ENCODE measurements at places on chromosomes 2 and 18. TPM values are rescaled to one million over a fixed set of nuclear protein-coding genes. Genes with fewer than 3 reads are reported as not detected.

- no peaks in the 10 kb centered on the region for H3K4me1 ChIP-seq
- H3K27me3 ChIP-seq: no peaks in the 10 kb centered on the region
- H3K27ac ChIP-seq: no peak overlapping the region
- H3K4me3 ChIP-seq: no peak overlapping the region
- H3K36me3 ChIP-seq: no peaks in the 10 kb centered on the region
Measured at GRCh38 chr2:4873876-4874593, 818.1 kb upstream of the SOX11 start.

GRCh38 chr2:173214213-173214612 is 138.6 kb downstream of the MAP3K20 start:
- H3K4me3 ChIP-seq: no peak overlapping the region
- H3K27ac ChIP-seq: no peak overlapping the region
- no peaks in the 10 kb centered on the region for H3K36me3 ChIP-seq
- DNase-seq: no peak
- H3K27me3 ChIP-seq: no peaks in the 10 kb centered on the region

GRCh38 chr2:127087791-127088495 is 19.0 kb downstream of the BIN1 start:
- peak overlapping the region; percentile 56 for H3K27ac ChIP-seq
- H3K4me3 ChIP-seq: no peak overlapping the region
- no peaks in the 10 kb centered on the region for H3K27me3 ChIP-seq
- no peak for DNase-seq

Gene USP14
- total RNA-seq: 55.9 TPM

Gene PRKAG3
- total RNA-seq: not detected

DNA sequence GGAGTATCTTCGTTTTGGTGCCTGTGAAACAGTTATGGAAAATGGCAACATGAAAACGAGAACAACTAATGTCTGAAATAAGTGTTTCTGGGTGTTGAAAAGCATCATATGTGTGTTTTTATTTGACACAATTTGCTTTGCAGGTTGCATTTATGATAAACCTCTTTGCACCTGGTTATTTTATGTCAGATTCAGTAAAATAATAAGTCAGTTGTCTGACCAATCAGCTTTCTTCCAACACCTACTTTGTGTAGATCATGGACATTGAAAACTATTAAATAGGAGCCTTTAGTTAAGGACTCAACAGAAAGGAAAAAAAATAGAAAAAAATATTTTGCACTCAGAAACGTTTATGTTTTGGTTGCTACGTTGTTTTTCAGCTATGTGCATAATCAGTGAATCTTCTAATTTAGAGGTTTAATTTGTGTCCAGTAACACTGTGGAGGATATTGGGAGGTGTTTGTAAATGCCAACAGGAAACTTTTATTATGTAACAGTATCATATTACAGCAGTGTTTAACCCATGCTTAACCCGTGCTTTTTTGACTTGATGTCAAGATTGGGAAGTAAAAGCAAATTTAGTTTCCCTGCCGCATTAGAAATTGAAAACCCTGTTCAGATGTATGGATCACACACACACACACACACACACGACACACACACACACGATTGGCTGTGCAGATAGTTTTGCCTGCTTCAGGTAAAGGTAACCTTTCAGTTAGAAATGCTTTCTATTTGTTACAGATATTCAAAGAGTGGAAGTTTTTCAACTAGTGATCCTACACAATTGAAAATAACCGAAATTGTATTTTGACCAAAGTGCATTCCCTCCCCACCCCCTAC is 2.6 kb downstream of the PKP4 start:
- H3K4me3 ChIP-seq: no peak overlapping the region
- no peaks in the 10 kb centered on the region for H3K36me3 ChIP-seq
- no peak overlapping the region for H3K27ac ChIP-seq
- H3K27me3 ChIP-seq: no peaks in the 10 kb centered on the region

Gene SPAST
- 18.6 TPM for total RNA-seq

Gene CAVIN2
- total RNA-seq: 5.5 TPM

DNA sequence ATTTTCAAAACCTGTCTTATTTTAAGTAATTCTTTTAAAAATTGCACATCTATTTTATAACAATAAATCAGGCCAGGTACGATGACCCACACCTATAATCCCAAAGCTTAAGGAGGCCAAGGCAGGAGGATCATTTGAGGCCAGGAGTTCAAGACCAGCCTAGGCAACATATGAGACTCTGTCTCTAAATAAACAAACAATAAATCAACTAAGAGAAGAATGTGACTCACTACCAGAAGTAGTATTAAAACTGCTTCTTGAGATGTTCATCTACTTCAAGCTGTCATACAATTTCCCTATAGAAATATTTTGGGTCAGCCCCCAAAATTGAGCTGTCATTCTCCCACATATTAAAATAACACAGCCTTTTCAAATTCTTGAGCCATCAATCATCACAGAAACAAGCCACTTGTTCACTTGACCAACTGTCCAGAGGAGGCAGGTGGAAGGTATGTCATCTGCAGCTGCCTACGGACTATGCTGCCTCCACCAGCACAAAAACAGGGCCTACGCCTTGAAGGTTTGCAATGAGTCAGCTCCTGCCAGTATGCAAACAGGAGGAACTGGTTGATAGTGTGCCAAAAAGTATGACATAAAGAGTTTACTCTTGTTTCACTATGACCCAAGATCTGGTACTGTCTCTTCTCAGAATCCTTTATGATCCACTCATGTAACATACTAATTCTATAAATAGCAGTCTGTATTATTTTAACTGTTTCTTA is 33.6 kb downstream of the KIDINS220 start:
- H3K4me3 ChIP-seq: no peak overlapping the region
- H3K36me3 ChIP-seq: no peaks in the 10 kb centered on the region
- H3K4me1 ChIP-seq: no peaks in the 10 kb centered on the region
- H3K27ac ChIP-seq: peak overlapping the region; percentile 23
- no peaks in the 10 kb centered on the region for H3K27me3 ChIP-seq

DNA sequence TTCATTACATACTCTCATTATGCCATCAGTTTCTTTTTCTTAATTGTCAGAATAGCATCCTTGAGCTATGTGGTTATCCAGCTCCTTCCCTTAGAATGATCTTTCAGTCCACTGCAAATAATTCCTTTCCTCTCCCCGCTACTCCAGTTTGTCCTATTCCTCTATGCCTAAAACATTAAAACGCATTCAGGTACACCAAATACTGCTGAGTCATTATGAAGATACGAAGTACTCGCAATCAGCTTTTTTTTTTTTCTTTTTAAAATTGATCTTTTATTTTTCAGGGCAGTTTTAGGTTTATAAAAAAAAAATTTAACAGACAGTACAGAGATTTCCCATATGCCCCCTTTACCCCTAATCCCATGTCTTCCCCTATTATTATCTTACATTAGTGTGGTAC is 164.8 kb upstream of the TMEM200C start:
- no peak for DNase-seq
- H3K27me3 ChIP-seq: no peaks in the 10 kb centered on the region
- no peaks in the 10 kb centered on the region for H3K4me1 ChIP-seq
- no peak overlapping the region for H3K4me3 ChIP-seq

Gene TMBIM1
- total RNA-seq: 273 TPM

GRCh38 chr2:157920736-157921135 is 44.6 kb upstream of the ACVR1 start:
- H3K27ac ChIP-seq: no peak overlapping the region
- H3K27me3 ChIP-seq: no peaks in the 10 kb centered on the region
- no peaks in the 10 kb centered on the region for H3K4me1 ChIP-seq
- no peaks in the 10 kb centered on the region for H3K36me3 ChIP-seq
- DNase-seq: no peak

DNA sequence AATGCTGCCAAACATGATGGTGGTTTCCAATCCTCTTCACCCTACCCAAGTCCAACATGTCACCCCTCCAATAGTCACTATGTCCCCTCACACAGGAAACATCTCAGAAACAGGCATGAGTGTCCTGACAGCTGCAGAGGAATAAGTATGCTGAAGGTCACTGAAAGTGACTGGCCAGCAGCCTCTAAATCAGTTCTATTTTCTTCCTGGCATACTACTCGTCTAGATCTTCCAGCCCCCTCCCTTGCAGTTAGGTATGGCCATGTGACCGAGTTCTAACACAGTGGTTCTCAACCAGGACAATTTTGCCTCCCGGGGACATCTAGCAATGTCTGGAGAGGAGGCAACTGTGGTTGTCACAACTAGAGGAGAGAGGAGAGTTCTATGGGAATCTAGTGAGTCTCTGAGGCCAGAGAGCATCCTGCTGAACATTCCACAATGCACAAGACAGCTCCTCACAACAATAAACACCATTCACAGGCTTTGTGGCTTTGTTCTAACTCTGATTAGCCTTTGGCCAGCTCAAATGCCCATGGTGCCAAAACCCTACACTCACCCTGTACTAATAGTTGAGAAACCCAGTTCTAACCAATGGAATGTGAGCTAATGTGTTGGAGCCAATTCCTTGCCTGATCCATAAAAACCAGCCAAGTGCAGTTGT is 12.6 kb upstream of the ID2 start:
- no peaks in the 10 kb centered on the region for H3K4me1 ChIP-seq
- no peak for DNase-seq
- no peaks in the 10 kb centered on the region for H3K36me3 ChIP-seq
- H3K4me3 ChIP-seq: no peak overlapping the region
- H3K27me3 ChIP-seq: no peaks in the 10 kb centered on the region
- H3K27ac ChIP-seq: no peak overlapping the region

Gene HSPE1
- total RNA-seq: 297 TPM

- DNase-seq: no peak
- no peaks in the 10 kb centered on the region for H3K36me3 ChIP-seq
- H3K27me3 ChIP-seq: no peaks in the 10 kb centered on the region
- no peak overlapping the region for H3K4me3 ChIP-seq
Measured at GRCh38 chr2:56615760-56616159, 432.0 kb downstream of the CCDC85A start.

- no peaks in the 10 kb centered on the region for H3K4me1 ChIP-seq
- DNase-seq: peak; percentile 52
- peak overlapping the region; percentile 66 for H3K27ac ChIP-seq
- peak overlapping the region; percentile 65 for H3K4me3 ChIP-seq
- no peaks in the 10 kb centered on the region for H3K36me3 ChIP-seq
Measured at GRCh38 chr2:84879584-84880394, 1.1 kb downstream of the TRABD2A start.

DNA sequence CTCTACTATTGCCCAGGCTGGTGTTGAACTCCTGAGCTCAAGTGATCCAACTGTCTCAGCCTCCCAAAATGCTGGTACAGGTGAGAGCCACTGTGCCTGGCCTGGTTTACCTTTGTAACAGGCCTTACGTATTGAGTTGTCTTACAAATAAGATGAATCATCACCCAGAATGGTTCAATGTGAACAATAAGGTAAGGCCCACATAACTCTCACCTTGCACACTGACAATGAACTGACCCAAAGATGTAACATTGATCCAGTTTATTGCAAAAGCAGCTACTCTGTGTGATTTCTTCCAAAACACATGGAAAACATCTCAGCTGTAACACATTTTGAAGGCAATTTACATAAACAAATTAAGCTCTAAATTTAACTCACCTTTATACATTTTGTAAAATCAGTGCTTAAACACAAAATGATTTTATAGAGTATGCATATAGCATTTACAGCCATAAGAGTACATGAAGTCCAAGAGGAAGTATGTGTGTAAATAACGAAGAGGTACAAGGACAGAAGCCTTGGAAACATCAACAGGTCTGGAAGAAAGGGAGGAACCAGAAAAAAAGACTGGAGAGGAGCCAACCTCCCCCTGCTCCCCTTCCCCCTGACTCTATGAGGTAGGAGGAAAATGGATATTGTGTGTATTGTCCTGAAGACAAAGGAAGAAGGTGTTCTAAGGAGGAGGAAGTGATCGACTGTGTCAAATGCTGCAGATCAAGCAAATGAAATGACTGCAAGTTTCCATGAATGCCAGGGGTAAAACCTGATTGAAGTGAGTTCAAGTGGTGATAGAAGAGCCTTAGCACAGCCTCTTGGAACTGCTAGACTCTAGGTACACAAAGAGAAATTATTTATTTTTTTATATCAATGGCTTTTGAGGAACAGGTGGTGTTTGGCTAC is 5.6 kb upstream of the WDFY1 start:
- H3K27ac ChIP-seq: peak overlapping the region; percentile 71
- H3K36me3 ChIP-seq: no peaks in the 10 kb centered on the region
- peaks cover 6% of the 10 kb centered on the region for H3K4me1 ChIP-seq
- no peak for DNase-seq

GRCh38 chr2:21346984-21347383 is 223.2 kb downstream of the TDRD15 start:
- no peaks in the 10 kb centered on the region for H3K4me1 ChIP-seq
- no peak for DNase-seq
- no peaks in the 10 kb centered on the region for H3K36me3 ChIP-seq
- no peaks in the 10 kb centered on the region for H3K27me3 ChIP-seq

Gene RAB27B
- total RNA-seq: 12.5 TPM

GRCh38 chr2:9110346-9110884 is 96.2 kb upstream of the ASAP2 start:
- no peaks in the 10 kb centered on the region for H3K27me3 ChIP-seq
- no peaks in the 10 kb centered on the region for H3K36me3 ChIP-seq
- no peak overlapping the region for H3K4me3 ChIP-seq

- no peaks in the 10 kb centered on the region for H3K36me3 ChIP-seq
- H3K4me3 ChIP-seq: no peak overlapping the region
- peaks cover 4% of the 10 kb centered on the region for H3K4me1 ChIP-seq
- H3K27me3 ChIP-seq: no peaks in the 10 kb centered on the region
Measured at GRCh38 chr2:237633061-237633561, 5.7 kb downstream of the LRRFIP1 start.

GRCh38 chr2:67451086-67451832 is 54.1 kb downstream of the ETAA1 start:
- H3K27ac ChIP-seq: no peak overlapping the region
- H3K27me3 ChIP-seq: no peaks in the 10 kb centered on the region
- H3K4me3 ChIP-seq: no peak overlapping the region
- no peak for DNase-seq

DNA sequence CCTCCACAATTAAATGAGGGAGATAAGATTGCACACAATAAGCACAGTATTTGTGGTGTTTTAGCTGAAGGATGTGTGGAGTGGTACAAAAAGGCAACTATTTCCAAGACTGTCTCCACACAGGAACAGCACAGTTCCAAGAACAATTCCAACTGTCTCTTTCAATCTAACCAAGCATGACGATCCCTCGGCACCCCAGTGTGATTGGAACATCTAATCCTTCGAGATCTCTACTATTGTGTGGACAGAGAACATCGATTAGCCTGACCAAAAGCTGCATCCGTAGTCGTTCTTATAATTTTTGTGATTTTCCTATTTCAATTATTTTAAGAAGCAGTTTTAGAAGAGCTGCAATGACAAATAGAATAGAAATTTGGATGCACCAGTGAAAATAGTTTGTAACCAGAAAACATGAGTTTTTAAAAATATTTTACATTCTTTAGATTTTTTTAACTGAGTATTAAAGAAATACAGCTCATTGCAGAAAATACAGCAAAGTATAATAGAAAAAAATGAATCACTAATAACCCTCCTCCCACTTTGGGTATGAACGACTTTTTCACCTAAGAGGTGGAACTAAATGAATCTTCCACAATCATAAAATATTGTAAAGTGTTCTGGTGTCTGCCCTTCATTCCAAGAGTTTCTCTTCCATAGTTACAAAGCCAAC is 76.4 kb upstream of the CABLES1 start:
- H3K36me3 ChIP-seq: no peaks in the 10 kb centered on the region
- H3K4me3 ChIP-seq: no peak overlapping the region
- H3K4me1 ChIP-seq: no peaks in the 10 kb centered on the region
- no peak overlapping the region for H3K27ac ChIP-seq
- H3K27me3 ChIP-seq: no peaks in the 10 kb centered on the region
